Amniotic stem cell (primary cell): ENCODE measurements at places on chromosomes 16 and 17.

GRCh38 chr17:73268582-73269328 is 7.1 kb upstream of the CPSF4L start:
- DNase-seq, result no peak

- no peak for DNase-seq
These were observed 346.5 kb downstream of the C16orf95 start for GRCh38 chr16:86970726-86971125.

DNA sequence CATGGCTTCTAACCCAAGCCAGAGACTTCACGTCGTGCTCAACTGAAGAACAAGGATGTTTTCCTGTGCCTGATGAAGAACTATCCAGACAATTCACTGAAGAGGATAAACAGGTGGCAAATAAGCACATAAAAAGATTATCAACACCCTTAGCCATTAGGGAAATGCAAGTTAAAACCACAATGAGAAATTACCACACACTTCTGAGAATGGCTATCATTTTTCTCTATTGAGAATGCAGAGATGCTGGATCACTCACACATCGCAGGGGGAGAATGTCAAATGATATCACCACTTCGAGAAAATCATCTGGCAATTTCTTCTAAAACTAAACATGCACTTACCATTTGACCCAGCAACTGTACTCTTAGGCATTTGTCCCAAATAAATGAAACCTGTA is 162.8 kb downstream of the IRX3 start:
- DNase-seq, result no peak

DNA sequence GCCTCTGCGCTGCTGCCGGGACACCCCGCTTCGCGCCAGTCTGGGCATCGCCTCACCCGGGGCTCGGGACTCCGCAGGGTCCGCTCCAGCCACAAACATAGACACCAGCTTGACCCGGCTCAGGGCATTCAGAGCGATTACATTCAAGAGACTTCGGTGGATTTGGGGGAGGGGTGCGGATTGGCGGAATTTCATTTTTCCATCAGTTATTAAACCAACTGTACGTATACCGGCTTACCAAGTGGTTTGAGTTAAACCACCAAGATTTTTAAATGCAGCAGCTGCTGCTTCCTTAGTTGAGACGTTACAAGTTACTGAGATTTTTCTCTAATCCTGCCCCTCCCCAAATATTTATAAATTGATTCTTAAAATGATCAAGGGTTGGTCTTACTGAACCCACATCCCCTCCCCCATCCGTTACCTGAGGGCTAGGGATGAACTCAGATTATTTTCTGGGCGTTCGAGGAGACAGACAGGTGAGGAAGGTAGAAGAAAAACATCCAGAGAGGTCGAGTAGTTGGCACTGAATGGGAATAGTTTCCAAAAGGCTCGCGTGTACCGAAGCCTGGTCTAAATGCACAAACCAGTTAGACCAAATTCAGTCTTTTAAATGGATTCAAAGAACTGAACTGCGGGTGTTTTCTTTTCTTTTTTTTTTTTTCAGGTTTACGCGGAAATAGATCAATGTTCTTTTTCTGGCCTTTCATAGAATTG is 1.5 kb downstream of the CRHR1 start:
- DNase-seq, result no peak

- no peak for DNase-seq
These were observed 222.7 kb upstream of the CIBAR2 start for GRCh38 chr16:85334718-85335583.

DNA sequence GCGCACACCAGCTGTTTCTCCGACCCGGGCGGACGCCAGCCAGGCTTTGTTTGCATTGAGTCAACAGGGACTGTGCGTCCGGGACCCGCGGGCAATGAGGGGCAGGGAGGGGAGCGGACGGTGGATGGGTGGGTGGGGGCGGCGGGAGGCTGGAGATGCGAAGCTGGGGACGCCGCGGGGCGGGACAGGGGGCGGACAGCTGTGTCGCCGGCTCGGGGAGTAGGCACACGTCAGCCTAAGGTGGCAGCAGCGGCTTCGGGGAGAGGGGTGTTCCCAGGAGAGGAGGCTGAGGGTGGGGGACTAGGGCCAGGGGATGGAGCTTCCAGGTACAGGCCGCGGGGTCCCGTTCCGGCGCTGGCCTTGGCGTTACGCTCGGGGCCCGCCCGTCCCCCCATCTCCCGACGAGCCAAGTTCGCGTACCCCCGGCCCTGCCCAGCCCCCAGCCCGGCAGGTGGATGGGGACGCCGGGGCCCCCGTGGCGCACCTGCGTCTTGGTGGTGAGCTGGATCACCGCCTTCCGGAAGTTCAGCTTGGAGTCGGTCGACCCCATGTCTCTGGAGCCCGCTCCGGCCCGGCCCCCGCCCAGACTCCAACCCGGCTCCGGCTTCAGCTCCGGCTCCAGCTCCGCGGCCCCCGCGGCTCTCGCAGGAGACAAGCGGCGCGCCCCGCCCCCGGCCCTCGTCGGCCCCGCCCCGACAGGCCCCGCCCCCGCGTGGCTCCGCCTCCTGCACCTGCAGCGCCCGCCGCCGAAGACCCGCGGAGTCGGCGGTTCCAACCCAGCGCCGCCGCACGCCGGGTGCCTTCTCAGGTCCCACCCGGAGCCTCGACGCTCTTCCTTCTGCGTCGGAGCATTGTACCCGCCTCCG is at the start of gene HID1:
Gene HID1, minus strand, starts transcription at position 653 of the 866 bp plus-strand sequence. Its CDS starts 103 bp downstream, at position 550.
- no peak for DNase-seq

GRCh38 chr16:81421536-81421935 is 23.1 kb upstream of the CMIP start:
- no peak for DNase-seq

- no peak for DNase-seq
These were observed 55.0 kb upstream of the MRC2 start for GRCh38 chr17:62572488-62572887.

GRCh38 chr16:85733155-85733838 is 17.6 kb downstream of the C16orf74 start:
- no peak for DNase-seq

- no peak for DNase-seq
These were observed 7.1 kb downstream of the BCAR1 start for GRCh38 chr16:75244225-75244809.

DNA sequence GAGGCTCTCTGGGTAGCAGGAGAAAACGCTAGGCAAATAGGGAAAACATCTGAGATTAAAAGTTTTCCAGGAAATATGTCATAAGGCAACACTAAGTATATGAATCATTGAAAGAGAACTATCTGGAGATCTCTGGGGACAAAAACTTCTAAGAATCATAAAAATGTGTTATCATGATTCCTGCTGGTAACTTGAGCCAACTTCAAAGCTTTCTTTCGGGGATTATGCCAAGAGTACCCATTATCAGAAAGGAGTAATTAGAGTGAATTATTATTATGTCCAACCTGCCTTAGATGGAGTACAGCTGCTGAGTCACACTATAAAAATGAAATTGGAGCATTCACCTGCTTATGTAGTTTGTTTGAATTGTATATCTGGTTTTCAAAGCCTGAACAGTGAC is 488.5 kb upstream of the SOX9 start:
- DNase-seq, result no peak

GRCh38 chr17:51647826-51648225 is 387.5 kb downstream of the UTP18 start:
- DNase-seq, result no peak

DNA sequence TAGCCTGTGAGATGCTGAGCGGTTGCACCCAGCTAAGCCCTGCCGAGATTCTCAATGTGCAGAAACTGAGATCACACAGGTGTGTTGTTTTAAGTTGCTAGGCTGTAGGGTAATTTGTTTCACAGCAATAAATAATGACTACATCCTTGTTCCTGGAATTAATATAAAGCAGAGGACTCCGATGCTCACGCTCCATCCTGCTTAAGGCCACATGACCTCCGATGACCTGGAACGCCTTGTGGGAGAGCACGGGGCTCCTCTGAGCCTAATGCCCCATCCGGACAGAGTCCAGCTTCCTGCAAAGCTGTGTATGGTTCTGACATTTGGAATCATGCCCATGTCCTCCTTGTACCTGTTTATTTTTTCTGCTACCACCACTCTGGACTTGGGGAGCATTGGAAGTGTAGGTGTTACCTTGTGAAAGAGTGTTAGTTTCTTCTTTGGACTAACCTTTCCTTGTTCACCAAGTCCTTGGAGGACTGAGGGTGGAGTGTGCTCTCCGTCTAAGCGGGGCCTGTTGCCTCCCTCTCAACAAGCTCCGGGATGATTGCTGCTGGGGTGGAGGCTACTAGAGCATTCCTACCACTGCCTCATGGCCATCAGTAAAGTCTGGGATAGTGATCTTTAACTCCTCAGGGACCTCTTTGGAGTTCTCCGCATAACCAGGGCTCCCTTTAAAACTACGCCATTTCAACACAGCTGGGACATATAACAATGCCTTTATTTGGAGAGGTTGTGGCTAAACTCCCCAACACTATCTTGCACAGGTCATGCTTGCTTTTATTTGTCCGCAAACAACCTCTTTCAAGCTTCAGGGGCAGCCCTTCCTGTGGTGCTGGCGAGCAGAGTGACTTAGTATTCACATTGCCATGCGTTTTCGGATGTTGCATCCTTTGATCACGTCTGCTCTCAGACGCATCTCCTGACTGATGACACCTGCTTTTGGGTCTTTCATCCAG is 125.4 kb downstream of the IRX3 start:
- no peak for DNase-seq

GRCh38 chr17:64055183-64056142 is 35.0 kb upstream of the ICAM2 start:
- DNase-seq, result no peak

- no peak for DNase-seq
These were observed at the start of gene ZFP3 for GRCh38 chr17:5078106-5079028. ZFP3 (plus strand) TSS chr17:5078467; CDS start chr17:5091505, 13,038 bp downstream.

GRCh38 chr16:59046335-59046734 is 312.2 kb upstream of the GOT2 start:
- no peak for DNase-seq

DNA sequence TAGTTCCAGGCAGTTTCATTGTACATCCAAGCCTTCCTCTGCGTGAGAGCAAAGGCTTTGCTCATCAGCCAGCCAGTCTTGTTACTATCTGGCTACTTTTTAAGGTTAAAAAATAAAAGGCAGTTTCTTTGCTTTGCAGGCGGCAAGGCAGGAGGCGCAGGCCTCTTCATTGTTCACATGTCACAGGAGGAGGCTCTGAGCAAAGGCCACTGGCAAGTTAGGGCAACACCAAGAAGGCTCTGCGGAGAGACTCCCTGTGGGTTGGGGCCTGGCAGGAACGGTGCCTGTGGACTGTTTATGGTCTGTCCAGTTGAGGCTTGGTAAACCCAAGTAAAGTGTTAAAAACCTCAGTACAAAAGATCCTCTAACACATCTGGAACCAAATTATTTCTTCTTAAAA is 3.9 kb upstream of the NT5C start:
- DNase-seq, result no peak

- DNase-seq, result peak; percentile 87
These were observed 151.8 kb downstream of the PITPNC1 start for GRCh38 chr17:67528751-67529436.

- peak; percentile 44 for DNase-seq
These were observed 194.0 kb upstream of the CIBAR2 start for GRCh38 chr16:85306071-85306792.

GRCh38 chr17:28367641-28368305 is 2.3 kb downstream of the VTN start:
- DNase-seq, result no peak

DNA sequence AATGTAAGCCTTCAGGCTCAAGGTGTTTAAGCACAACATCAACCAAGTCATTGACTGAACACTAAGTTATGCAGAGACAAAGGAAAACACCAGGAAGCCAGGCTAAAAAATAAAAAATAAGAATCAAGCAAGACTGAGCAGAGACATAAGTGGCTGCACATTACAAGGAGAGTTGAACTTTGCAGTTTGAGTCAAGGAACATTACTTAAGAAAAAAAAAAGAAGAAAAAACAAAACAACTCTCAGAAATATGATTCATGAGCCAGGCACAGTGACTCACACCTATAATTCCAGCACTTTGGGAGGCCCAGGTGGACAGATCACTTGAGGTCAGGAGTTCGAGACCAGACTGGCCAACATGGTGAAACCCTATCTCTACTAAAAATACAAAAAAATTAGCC is 168.1 kb downstream of the C16orf95 start:
- DNase-seq, result peak; percentile 8

GRCh38 chr17:42212382-42212781 is 18.1 kb upstream of the GHDC start:
- no peak for DNase-seq

DNA sequence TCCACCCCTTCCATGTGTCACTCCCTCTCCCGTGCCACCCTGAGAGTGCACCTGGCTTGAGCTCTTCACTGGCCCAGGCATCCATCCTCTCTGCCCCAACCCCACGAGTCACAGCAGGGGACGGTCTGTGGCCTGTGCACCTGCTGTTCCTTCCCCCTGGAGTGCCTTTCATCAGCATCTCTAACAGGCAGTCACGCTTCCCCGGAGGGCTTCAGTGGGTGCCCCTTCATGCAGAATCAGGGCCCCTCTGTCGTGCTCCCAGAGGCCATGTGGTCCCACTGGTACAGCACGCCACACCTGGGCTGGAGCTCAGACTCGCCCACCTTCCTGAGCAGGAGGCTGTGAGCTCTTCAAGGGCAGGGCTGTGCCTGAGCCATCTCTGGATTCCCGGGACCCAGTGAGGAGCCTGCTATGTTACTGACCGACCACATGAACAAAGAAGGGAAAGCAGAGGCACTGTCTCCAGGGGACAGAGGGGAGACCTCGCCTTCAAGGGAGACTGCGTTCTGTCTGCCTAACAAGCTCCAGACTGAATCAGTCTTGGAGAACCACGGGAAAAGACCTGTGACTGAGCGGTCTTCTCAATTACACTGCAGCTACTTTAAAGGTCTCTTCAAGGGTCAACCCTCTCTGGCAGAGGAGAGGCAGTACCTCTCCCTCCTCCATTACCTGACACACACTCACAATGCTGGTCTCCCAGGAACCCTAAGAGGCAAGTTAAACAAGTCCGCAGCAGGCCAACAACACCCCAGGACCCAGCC is 78.8 kb upstream of the DOC2B start:
- DNase-seq, result no peak

DNA sequence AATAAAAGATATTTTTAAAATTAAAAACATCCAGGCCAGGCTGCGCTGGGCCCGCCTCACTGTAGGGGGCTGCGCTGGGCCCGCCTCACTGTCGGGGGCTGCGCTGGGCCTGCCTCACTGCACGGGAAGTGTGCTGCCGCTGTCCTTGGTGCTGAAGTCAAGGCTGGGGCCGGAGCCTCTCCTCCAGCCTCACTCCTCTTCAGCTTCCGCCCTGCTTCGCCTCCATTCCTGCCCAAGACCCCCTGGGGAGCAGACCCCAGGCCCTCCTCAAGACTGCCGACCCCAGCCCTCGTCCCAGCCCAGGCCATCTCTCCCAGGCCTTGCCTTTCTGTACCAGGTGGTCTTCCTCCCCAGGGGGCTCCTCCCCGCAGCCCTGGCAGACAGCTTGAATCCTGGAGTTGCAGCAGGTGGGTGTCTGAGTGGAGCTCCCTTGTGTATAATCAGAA is 26.2 kb downstream of the ENDOV start:
- DNase-seq, result peak; percentile 2
